Heart left ventricle (tissue), 16 donors: ENCODE measurements at places on chromosomes 7 and 10. TPM values are rescaled to one million over a fixed set of nuclear protein-coding genes. Genes with fewer than 3 reads are reported as not detected.

- DNase-seq: no peak
Measured at GRCh38 chr10:79947083-79947415, 1.9 kb downstream of the SFTPD start.

GRCh38 chr7:116595063-116595462, 70.2 kb downstream of the CAV1 start:
- no peak for DNase-seq

DNA sequence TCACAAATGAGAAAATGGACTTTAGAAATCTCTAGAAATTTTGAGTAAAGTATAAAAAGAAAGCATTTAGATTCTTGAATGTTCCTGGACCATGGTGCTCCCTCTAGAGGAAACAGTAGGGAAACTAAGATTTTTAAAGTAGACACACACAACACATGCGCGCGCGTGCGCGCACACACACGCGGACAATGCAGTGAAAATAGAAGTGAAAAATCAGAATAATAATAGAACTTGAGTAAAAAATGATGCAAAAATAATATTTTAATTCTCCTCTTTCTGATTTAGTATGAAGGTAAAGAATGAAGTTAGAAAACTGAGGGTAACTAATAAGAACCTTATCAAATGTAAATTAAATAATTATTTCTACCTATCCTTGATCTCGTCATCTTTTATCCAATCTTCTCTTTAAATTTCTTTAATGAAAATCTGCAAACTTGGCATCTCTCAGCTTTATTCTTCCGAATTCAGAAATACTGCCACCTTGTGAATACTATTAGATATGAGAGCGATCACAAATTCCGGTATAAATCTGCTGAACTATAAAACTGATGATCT, 117.0 kb upstream of the AMPH start:
- DNase-seq: no peak

- DNase-seq: no peak
Measured at GRCh38 chr10:72133517-72133916, 45.2 kb upstream of the SPOCK2 start.

GRCh38 chr10:120495226-120496009, 38.4 kb downstream of the PLPP4 start:
- no peak for DNase-seq

DNA sequence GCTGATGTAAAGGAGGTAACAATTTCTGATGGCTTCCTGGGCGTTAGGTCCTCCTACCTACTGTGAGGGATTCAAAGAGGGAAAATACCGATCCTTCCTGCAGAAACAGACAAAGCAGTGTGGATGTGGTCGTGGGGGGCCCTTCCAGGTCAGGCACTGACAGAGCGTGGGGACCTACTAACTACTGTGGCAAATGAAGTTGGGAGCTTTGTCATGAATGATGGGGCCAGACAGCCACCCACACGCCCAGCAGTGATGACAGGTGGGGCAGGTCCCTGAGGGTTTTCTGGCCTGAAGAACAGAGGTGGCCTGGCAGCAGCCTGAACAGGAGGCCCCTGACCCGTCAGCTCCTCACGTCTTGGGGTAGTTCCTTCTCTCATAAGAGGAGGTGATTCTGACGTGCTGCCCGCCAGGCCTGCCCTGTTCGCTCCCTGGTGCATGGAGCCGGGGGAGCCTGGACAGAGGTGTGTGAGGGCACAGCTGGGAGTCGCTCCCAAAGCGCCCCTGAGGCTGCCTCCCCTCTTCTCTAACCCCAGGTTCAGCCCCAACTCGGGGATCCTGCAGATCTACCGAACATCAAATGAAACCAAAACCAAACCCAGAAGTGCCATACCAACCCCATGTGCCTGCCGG, 4.2 kb downstream of the ATP6V0E2 start:
- no peak for DNase-seq

GRCh38 chr7:26090927-26091519, 61.0 kb upstream of the NFE2L3 start:
- DNase-seq: no peak

- DNase-seq: no peak
Measured at GRCh38 chr7:105838627-105839231, 37.7 kb downstream of the ATXN7L1 start.

GRCh38 chr10:132178672-132179545, 7.8 kb upstream of the DPYSL4 start:
- no peak for DNase-seq

GRCh38 chr10:77606751-77607150, 30.9 kb downstream of the KCNMA1 start:
- DNase-seq: no peak

DNA sequence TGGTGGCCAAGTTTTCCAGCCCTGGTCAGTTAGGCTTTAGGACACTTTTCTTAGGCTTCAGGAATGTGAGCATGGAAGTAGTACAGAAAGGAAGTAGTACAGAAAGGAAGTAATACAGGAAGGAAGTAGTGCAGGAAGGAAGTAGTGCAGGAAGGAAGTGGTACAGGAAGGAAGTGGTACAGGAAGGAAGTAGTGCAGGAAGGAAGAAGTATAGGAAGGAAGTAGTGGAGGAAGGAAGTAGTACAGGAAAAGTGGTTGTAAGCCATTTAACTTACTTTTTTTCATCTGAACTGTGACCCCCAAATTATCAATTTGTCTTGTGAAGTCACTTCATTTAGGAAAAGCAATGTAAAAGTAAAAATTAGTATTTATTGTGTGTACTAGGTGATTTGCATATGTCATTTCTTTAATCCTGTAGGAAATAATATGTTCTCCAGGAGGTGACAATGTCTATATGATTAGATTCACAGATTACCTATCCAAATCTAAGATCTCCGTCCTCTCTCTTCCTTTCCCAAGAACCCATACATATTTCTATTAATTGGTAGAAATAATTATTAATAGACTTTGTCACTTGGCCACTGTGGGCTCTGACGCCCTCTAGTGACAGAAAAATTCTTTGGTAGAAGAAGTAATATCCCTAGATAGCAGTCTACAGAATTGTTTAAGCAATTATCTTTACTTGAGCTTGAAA, 3.9 kb upstream of the FAS start:
- DNase-seq: no peak

- no peak for DNase-seq
Measured at GRCh38 chr7:133572843-133573242, 320.0 kb downstream of the EXOC4 start.

DNA sequence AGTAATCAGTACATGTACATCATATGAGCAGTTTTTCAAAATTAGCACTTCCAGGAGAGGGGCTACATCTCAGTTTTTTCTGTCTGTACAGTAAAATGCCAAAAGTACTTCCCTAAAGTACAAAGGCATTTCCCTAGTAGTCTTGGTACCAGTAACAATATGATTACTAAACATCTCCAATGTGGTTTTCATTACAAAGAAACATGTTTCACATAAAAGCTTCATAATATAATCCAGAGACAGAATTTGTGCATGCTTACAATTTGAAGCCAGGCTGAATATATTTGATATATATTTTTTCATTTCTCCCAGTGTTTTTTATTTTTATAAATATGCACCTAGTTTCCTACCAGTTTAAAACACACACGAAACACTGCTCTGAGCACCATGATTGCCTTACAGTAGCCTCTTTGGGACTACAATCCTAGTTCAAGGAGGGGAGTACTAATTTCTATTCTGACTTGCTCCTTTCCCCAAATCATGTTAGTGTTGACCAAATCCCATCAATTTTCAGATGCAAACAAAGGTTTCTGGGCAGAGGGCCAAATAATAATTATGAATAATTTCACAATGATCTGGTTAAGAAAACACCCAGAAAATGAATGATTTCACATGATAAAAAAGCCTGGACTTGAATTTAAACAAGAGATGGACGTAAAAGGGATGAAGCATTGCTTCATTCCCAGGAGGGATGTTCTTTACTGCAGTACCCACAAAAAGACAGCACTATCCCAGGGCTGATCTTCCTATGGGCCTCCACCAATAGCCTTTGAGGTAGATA, 201.3 kb downstream of the SLC25A13 start:
- no peak for DNase-seq

GRCh38 chr7:39187130-39187529, 209.4 kb downstream of the POU6F2 start:
- no peak for DNase-seq

The TAS2R3 gene
- not detected for total RNA-seq

The TRIM50 gene
- not detected for total RNA-seq

The VWA2 gene
- not detected for total RNA-seq

The SLC26A4 gene
- total RNA-seq: 0.19 TPM

The FGFR2 gene
- total RNA-seq: 0.37 TPM

The OR6V1 gene
- not detected for total RNA-seq

The BTAF1 gene
- 12.5 TPM for total RNA-seq

The CPA2 gene
- total RNA-seq: 1.1 TPM

The PITX3 gene
- total RNA-seq: 1.5 TPM
